Stimulated activated CD8-positive, alpha-beta memory T cell treated with anti-CD3 and anti-CD28 coated beads, Interleukin-15, amount 100 ng/mL, for 24 hours (primary cell): ENCODE measurements at places on chromosomes 12 and 14.

GRCh38 chr12:53320352-53321195 is 836 bp downstream of the AAAS start:
- no peak for DNase-seq

- no peak for DNase-seq
Observed at GRCh38 chr12:2242816-2243215, 190.0 kb downstream of the CACNA1C start.

DNA sequence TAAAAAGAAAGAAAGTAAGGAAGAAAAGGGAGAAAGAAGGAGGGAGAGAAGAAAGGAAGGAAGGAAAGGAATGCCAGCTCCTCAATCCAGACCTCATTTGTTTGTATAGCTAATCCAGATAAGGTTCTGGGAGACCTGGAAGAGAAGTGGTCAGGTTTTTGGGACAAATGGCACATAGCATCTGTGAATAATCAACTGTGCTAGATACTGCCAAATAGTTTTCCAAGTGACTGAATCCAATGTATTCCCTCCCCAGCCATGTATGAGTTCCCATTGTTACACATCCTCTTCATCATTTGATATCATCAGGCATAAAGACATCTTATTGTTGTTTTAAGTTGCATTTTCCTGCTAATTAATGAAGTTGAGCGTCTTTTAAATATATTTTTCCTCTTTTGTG is 18.6 kb upstream of the PTGR2 start:
- DNase-seq: no peak

GRCh38 chr12:70648191-70648590 is 11.0 kb upstream of the PTPRB start:
- DNase-seq: no peak

GRCh38 chr14:26286081-26286912 is 311.5 kb downstream of the NOVA1 start:
- DNase-seq: no peak

- no peak for DNase-seq
Observed at GRCh38 chr12:85006206-85006605, 29.9 kb downstream of the TSPAN19 start.

DNA sequence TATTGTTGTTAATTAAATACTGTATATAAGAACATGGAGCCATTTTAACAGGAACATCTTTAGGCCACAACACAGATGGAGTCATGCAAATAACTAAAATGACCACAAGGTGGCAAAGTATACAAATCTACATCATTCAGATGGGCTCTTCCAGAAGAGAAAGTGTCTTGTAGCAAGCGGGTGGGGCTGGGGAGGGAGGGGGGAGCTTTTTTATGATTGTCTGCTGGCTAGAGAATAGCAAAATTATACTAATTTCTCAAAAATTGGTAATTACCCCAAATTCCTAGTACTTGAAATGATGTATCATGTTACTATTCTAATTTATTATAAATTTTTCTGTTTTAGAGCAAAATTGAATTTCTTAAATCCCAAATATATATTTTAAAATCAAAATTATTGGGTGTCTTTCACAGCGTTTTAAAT is 378.7 kb downstream of the PRKD1 start:
- no peak for DNase-seq

DNA sequence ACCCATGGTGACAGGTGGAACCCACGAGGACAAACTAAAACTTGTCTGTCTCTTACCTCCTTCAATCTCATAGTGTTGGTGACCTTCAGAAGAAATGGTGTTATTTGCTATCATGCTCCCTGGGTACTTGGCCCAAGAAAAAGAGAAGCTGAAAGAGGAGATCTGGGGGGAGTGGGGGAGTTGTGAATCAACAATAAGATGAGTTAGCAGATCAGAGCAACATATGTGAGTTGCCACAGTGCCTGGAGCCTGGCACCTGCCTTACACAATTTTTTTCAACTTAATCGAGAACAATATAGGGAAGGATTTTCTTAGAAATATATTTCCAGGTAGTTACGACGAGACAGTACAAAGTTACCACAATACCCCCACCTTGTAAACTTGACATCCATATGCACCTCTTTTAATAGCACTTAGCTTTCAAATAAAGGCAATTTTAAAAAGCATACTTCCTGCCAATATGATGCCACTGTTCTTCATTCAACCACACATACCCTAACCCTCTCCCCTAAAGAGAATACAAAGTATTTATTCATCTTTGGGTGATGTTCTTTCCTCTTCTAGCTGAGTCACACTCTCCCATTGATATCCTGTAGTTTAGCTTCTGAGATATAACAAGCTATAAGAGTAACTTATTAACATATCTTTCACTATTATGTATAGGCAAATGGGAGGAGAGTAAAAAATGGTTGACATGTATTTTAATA is 424.1 kb upstream of the OR4E1 start:
- DNase-seq: no peak

GRCh38 chr12:113131556-113131955 is 4.0 kb downstream of the RASAL1 start:
- no peak for DNase-seq
